ENCODE measurements at places on chromosomes 5 and 9. TPM values are rescaled to one million over a fixed set of nuclear protein-coding genes. Genes with fewer than 3 reads are reported as not detected.

The NOL6 gene
- 23.2 TPM for polyA plus RNA-seq

The TAS2R1 gene
- polyA plus RNA-seq, result not detected

The GPR150 gene
- 0.22 TPM for polyA plus RNA-seq

The PCDHGB1 gene
- 0.45 TPM for polyA plus RNA-seq

The ADGRD2 gene
- polyA plus RNA-seq, result not detected

The CD72 gene
- 2.6 TPM for polyA plus RNA-seq

The IL3 gene
- not detected for polyA plus RNA-seq

The LAMC3 gene
- 2.1 TPM for polyA plus RNA-seq

The TCF7 gene
- 2.3 TPM for polyA plus RNA-seq

The C9 gene
- 0.34 TPM for polyA plus RNA-seq

The GRHPR gene
- polyA plus RNA-seq, result 126 TPM

The CYSRT1 gene
- 2.5 TPM for polyA plus RNA-seq

The GPRIN1 gene
- 0.75 TPM for polyA plus RNA-seq

The ZDHHC21 gene
- 11.6 TPM for polyA plus RNA-seq

The ZNF454 gene
- polyA plus RNA-seq, result 3.1 TPM

The CCDC152 gene
- polyA plus RNA-seq, result 3.8 TPM

The ERCC6L2 gene
- polyA plus RNA-seq, result 25.0 TPM
